ENCODE measurements at places on chromosomes 13 and 19.

- DNase-seq, result no peak
Observed at GRCh38 chr13:20983386-20983785, 78.0 kb downstream of the LATS2 start.

GRCh38 chr19:13146763-13147563, 3.2 kb downstream of the STX10 start:
- DNase-seq, result no peak

GRCh38 chr13:61215601-61216000, 200.0 kb downstream of the PCDH20 start:
- DNase-seq, result no peak

DNA sequence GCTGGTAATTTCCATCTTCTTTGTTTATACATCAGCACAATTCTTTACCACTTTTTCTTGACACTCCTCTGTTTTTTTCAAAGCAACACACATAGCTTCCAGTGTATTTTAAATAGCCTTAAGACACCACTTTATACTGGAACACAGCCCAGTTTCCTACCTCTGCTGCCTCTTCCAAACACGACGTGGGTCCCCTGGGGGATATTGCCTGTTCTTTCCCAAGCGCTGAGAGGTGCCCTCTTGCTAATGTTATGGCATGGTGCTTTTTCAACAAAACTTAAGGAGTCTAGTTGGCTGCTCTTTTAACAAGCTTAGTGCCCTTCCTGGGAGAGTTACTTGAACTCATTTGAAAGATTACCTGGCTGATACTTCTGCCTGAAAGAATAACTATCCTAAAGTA, 112.7 kb downstream of the OLFM4 start:
- no peak for DNase-seq

- no peak for DNase-seq
Observed at GRCh38 chr19:954672-955494, 29.0 kb downstream of the ARID3A start.

GRCh38 chr13:84962141-84962750, 837.0 kb downstream of the SLITRK6 start:
- no peak for DNase-seq

- no peak for DNase-seq
Observed at GRCh38 chr19:39926170-39926760, 8.2 kb downstream of the FCGBP start.

DNA sequence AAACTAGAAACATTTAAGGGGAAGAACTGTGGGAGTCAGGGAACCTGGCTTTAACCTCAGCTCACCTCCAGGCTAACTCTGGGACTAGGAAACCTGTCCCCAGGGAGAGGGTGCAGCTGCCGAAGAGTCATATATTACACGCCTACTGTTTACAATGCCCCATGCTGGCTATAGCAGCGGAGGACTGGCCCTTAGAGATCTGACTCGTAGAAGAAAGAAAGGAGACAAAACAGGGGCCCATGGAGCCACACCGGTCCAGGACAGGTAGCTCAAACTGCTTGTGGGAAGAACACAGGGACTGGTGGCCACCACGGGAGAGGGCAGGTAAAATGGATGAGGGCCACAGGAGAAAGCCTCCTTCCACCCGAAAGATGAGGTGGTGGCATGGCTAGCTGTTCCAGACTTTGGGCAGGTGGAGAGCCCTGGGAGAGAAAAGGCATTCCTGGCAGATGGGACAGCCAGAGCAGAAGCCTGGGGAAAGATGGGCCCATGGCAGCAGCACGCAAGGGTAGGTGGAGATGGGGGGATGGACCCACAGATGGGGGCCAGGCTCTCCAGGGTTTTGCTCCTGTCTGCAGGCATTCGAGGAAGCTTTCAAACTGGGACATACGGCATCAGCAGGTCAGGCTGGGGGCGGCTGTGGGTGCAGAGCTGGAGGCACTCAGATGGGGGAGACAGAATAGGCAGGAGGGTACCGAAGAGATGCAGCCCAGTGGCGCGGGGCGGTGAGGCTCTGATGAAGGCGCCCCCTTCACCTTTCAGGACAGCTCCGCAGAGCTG, 69.5 kb downstream of the LATS2 start:
- DNase-seq, result no peak

GRCh38 chr19:10037367-10037766, 24.1 kb downstream of the RDH8 start:
- DNase-seq, result no peak

DNA sequence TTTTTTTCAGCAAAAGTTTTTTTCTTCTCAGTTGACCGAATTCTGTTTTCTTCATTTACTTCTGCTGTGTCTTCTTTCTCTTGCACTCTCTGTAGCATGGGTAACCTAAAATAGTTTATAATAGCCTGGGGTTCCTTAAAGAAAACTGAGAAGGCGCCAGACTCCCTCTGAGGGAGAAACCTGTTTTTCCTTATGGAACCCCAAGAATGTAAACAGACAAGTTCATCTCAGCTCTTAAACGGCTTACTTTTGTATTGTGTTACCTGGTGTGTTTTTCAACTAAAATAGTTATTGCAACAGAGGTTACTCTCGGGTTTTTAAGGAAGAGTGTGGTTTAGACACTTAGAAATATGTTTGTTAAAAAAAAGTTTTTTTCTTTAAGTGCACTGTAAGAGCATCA, 23.8 kb upstream of the TM9SF2 start:
- DNase-seq, result no peak

DNA sequence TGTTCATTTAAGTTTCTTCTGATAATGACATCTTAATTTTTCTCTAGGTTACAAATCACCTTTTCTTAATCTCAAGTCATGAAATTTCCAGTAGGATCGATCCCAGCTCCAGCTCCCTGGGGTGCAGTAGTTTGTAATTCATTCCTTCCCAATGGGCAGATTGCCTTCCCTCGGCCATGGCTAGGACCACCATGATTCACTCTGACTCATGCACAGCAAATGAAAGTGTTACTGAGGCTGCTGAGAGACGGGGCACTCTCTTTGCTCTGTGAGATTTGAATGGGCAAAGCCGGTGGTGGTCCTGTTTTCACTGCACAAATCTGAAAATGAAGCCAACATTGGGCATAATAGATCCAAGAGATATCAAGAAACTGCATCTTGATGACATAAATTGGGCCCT, 202.8 kb upstream of the IRS2 start:
- DNase-seq, result no peak

DNA sequence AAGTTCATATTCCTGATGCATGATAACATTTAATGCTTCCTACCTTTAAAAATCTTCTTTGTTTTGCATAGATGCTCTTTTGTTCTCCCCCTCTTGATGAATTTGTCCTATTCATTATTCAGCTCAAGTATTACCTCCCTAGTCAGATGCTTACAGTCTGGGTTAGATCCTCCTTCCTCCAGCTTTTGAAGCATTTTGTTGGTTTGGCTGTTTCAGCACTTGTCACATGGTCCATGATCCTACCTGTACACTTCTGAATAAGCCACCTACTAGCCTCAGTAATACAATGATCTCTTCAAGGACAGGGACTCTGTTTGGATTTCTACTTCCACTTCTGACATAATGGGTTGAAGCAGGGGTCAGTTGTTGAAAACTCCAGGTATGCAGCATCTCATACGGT, 37.4 kb downstream of the N4BP2L1 start:
- DNase-seq, result no peak

- no peak for DNase-seq
Observed at GRCh38 chr13:110028311-110028710, 241.9 kb upstream of the IRS2 start.

DNA sequence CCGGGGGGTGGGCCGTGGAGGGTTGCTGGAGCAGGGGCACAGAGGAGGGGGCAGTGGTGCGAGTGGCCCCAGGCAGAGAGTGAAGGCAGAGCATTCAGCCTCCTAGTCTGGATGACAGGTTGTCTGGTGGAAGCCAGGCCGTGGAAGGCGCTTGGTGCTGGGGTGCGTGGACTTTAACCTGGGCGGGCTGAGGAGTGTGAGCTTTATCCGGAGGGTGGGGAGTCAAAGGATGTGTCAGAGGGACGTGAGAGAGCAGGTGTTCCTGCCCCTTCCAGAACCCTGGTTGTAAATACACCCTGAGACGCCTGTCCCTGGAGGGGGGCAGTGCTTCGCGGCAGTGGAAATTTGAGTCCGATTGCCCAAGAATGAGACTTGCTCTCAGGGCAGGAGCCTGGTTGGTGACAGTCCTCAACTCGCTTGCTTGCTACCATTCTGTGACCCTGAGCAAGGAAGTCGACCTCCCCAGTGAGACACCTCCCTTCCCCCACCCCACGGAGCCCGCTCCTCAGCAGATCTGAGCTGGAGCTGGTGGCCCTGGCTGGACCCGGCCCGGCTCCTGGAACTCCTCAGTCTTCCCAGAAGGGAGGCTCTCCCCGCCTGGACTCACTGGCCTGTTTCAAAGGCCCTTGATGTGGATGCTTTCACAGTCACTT, 2.3 kb downstream of the SPPL2B start:
- no peak for DNase-seq

- DNase-seq, result no peak
Observed at GRCh38 chr19:48122421-48122820, 11.8 kb upstream of the PLA2G4C start.

- no peak for DNase-seq
Observed at GRCh38 chr13:105193026-105193425, 1342.4 kb downstream of the EFNB2 start.

GRCh38 chr19:478976-479375, 17.3 kb upstream of the MADCAM1 start:
- no peak for DNase-seq

GRCh38 chr19:19139876-19140229, 1.6 kb upstream of the TMEM161A start:
- DNase-seq, result no peak

GRCh38 chr19:46495786-46496099, at the start of gene PNMA8B:
Gene PNMA8B (minus strand): TSS chr19:46495867. CDS start chr19:46495465, 402 bp downstream.
- DNase-seq, result peak; percentile 90

- no peak for DNase-seq
Observed at GRCh38 chr19:7705387-7706187, 3.7 kb upstream of the FCER2 start.

- DNase-seq, result no peak
Observed at GRCh38 chr13:60261432-60262351, 98.0 kb upstream of the DIAPH3 start.

GRCh38 chr19:30481823-30482222, 109.6 kb downstream of the ZNF536 start:
- DNase-seq, result no peak

DNA sequence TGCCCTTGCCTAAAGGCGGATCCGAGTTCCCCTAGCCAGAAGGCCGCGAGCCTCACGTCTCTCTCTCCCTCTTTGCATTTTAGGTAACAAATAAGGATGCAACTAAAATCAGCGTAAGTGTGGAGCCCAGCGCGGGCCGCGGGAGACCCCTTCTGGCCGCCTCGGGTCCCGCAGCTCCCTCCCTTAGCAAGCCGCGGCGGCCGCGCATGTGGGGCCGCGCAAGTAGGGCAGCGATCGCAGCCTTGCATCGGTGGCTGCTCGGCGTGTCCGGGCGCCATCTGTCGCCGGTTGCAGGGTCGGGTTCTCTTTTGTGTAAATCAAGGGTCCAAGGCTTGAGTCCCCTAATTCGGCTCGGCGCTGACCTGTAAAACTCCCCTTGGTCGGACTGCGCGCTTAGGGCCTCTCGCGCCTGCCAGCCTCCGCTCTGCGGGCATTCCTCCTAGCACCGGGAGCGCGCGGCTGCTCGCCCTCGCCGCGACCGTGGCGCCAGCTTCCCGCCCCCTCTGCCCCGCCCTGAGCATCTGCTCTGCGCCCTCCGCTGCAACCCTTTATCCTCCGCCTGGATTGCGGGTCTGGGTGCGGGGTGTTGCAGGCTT, 2.7 kb downstream of the VSTM2B start:
- DNase-seq, result peak; percentile 90

GRCh38 chr13:96700657-96701056, 293.6 kb downstream of the OXGR1 start:
- no peak for DNase-seq

- DNase-seq, result no peak
Observed at GRCh38 chr19:3249408-3249807, 24.9 kb downstream of the CELF5 start.

DNA sequence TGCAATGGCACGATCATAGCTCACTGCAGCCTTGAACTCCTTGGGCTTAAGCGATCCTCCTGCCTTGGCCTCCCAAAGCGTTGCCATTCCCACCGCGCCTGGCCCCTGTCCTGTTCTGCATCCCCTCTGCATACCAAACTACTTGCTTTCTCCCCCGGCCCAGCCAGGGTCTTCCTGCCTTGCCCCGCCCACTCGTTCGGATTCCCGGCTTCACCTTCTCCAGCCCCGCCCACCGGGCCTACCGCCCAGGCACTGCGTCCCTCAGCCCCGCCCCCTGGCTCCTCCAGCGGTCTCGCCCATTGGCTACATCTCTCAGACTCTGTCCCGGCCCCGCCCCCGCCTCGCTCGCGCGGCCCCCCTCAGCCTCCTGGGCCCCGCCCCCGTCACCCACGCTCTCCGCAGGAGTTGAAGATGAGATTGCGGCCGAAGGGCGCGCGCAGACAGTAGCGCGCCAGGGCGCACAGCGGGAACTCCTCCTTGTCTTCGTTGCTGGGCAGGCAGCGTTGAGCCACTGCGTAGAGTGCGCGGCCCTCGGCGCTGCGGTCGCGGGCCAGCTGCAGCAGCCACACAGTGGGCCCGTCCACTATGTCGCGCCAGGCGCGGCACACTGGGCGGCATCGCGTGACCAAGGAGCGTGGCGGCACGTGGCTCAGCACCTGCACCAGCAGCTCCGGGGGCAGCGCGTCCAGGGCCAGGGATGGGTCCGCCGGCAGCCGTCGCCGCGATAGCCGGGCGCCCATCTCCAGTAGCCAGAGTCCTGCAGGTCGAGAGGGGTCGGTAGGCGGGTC, 19.0 kb downstream of the MRPS12 start:
- DNase-seq, result peak; percentile 89

- DNase-seq, result no peak
Observed at GRCh38 chr13:37144661-37145060, 39.2 kb upstream of the CSNK1A1L start.

DNA sequence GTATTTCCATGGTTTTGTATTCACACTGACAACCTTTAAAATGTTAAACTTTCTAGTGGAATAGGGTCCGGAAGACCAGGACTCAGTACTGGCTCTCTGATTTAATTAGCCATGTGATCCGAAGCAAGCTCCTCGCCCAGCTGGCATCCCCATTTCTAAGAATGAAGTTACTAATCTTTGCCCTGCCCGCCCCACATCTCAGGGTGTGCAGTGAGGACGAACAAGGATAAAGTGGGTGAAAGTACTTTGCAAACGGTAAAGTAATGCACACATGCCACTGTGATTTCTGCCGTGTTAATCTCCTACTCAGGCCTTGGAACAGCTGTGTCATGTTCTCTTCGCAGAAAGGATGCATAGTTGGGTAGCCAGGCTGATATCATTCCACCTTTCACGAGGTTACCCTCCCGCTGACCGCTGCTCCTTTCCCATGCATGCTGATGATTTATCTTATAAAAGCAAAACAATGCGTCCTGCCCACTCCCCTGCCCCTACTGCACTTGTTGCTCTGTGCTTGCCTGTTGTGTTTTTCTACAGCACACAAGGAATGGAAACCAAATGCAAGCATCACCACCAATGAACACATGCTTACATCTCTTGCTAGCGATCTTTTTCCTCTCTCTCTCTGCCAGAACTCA, 539.0 kb downstream of the EFNB2 start:
- DNase-seq, result no peak

Data from right forelimb (tissue), 1 donor.